ENCODE measurements at places on chromosomes 1 and 21. TPM values are rescaled to one million over a fixed set of nuclear protein-coding genes. Genes with fewer than 3 reads are reported as not detected.

DNA sequence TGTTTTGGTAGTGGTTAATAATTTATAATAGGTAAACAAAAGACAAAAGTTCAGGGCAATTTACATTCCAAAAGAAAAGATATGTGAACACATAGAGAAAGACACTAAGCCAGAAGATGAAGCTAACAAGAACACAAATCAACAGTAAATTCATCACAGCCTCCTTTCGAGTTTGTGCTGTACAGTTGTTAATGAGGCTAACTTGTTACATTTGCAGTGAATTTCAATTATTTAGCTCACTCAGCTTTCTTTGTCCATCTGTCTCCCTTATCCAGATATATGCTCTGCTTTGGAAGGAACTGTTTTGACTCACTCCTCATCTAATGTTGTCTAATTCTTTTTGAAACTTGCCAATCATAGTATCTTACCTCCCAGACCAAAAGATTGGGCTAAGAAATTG is 423.3 kb upstream of the OLFM3 start:
- no peaks in the 10 kb centered on the region for H3K4me1 ChIP-seq
- no peak overlapping the region for H3K27ac ChIP-seq
- no peak for DNase-seq

GRCh38 chr1:226069811-226070489 is 7.4 kb downstream of the H3-3A start:
- peaks cover 76% of the 10 kb centered on the region for H3K36me3 ChIP-seq
- peaks cover 44% of the 10 kb centered on the region for H3K4me1 ChIP-seq
- H3K27me3 ChIP-seq: no peaks in the 10 kb centered on the region
- H3K27ac ChIP-seq: no peak overlapping the region
- DNase-seq: no peak
- H3K4me3 ChIP-seq: no peak overlapping the region

DNA sequence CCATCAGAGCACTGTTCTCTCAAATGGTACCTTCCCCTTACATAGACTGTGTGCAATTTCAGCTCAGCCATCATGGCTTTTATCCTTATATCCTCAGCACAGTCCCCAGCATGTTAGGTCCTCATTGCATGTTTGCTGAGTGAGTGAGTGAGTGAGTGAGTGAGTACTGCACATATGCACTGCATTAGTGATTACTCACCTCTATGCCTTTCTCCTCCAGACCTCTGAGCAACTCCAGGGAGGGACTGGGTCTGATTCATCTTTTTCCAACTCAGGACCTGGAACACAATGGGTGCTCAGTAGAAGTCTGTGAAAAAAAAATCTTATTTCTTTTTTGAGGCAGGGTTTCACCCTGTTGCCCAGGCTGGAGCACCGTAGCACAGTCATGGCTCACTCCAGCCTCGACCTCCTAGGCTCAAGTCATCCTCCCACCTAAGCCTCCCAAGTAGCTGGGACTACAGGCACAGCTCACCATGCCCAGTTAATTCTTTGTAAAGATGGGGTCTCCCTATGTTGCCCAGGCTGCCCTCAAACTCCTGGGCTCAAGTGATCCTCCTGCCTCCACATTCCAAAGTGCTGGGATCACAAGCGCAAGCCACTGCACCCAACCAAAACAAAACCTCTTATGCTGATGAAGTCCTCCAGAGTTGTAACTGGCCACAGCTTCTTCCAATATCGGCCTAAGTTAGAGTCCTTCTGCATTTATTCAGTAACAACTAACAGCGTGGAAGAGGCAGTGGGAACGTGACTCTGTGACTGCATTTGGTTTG is 23.7 kb downstream of the RNU5D-1 start:
- peaks cover 16% of the 10 kb centered on the region for H3K4me1 ChIP-seq
- peaks cover 5% of the 10 kb centered on the region for H3K27me3 ChIP-seq
- no peak overlapping the region for H3K4me3 ChIP-seq
- DNase-seq: no peak

The DPT gene
- not detected for total RNA-seq

The DIRAS3 gene
- total RNA-seq: not detected
